ENCODE measurements at places on chromosomes 13 and 19.

GRCh38 chr19:35011737-35012682 lies 11.9 kb downstream of the GRAMD1A start:
- no peak for DNase-seq

GRCh38 chr13:41458187-41458760 lies 924 bp downstream of the RGCC start:
- DNase-seq, result no peak

GRCh38 chr19:39139971-39140453 lies 14.4 kb downstream of the PAK4 start:
- no peak for DNase-seq

GRCh38 chr13:38376546-38376945 lies 26.9 kb downstream of the UFM1 start:
- DNase-seq, result no peak

GRCh38 chr13:95676762-95677563 lies at the start of gene DNAJC3:
Gene DNAJC3 (plus strand): TSS chr13:95677139. CDS start chr13:95677256, 117 bp downstream.
- DNase-seq, result peak; percentile 77

- no peak for DNase-seq
These were observed 209.5 kb downstream of the ABCC4 start for GRCh38 chr13:95091755-95092154.

- no peak for DNase-seq
These were observed 71.0 kb downstream of the DCT start for GRCh38 chr13:94408314-94409036.

GRCh38 chr13:24631922-24632321 lies 48.3 kb upstream of the ATP12A start:
- DNase-seq, result no peak

DNA sequence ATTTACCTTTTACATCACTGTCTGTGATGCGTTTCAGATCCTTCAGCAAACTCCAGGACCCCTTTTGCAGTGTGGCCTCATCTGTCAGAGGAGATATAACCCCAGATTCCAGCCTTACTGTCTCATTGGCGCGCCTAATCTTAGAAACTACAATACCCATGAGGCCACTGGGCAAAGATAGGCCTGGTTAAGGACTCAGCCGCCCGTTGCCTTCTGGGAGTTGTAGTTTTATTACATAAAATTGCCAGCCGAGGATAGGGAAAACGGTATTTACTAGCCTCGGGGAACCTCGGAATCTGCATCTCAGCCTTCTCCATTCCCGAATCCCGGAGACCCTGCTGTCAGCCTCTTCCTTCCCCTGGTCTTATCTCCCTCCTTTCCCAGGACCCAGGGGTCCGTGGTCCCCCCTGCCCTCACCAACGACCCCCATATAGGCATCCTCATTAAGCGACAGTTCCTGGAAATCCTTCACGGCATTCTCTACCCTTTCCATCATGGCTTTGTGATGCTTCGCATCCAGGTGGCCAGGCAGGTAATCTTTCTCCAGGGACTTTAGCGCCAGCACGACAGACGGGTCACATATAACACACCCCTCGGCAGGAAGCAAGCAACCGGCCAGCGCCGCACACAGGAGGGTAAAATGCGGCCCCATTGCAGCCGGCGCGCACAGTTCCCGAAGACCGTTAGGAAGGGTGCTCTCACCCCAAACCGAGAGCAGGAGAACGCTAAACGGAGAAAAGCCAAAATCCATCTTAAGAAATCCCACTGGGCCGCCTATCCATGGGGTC lies 1.3 kb downstream of the IZUMO1 start:
- peak; percentile 18 for DNase-seq

- no peak for DNase-seq
These were observed 1.3 kb upstream of the KLK8 start for GRCh38 chr19:51002542-51003311.

- no peak for DNase-seq
These were observed 19.7 kb upstream of the SYCN start for GRCh38 chr19:39223703-39224279.

- DNase-seq, result no peak
These were observed 100.3 kb downstream of the ARHGEF7 start for GRCh38 chr13:111215081-111216047.

- no peak for DNase-seq
These were observed 14.8 kb downstream of the ACSBG2 start for GRCh38 chr19:6150289-6150688.

DNA sequence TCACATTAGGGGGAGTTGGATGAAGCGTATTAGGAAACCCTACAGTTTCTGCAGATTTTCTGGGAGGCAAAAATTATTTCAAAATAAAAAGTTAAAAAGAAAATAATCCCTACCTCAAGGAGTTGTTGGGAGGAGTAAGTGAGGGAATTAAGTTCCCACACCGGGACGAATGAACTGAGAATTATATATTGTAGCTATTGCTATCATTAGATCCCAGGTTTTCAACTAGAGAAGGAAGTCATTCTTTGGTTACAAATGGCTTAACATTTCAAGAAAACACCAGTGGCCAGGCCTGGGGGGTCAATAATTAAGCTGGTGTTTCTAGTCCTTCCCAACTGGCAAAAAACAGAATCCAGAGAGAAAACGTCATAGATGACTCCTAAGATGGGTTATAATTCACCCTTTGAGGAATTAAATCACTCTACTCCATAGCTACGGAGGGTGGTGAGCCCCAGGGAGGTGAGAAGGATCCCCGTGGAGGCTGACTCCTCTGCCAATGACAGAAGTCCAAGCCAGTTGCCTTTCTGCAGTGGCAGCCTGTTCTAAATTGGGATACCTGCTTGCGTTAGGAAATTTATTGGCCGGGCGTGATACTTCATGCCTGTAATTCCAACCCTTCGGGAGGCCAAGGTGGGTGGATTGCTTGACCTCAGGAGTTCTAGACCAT lies 1.2 kb upstream of the MYDGF start:
- DNase-seq, result no peak

DNA sequence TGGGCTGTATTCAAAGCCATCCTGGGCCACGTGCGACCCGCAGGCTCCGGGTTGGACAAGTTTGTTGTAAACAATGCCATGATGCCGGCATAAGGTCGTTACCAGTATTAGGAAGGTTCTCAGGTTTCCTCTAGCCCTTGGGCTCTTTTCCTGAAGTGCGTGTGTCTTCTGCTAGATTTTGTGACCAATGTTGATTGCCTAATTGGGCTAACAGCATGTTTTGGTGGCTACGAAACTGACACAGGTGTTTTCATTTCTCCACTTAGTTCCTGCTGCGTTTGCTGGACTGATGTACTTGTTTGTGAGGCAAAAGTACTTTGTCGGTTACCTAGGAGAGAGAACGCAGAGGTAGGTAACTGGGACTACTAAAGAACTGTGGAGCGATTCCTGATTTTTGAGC lies 20.3 kb downstream of the ALOX5AP start:
- no peak for DNase-seq

DNA sequence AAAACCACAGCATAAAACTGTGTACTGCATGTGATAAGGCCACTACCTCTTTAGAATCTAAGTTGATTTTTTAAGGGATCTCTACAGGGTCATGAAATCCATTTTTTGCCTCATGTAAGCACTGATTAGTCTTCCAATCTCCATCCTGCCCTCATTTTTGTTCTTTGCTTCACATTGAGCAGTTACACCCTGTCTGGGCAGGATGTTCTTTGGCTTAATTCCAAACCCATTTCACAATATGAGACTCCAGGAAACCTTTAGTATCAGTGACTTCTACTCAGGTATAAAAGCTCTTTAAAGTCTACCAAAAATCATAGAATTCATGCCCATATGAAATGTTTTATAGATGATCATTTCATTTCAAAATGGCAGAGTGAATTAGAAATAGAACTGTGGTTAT lies 592.6 kb downstream of the TBC1D4 start:
- no peak for DNase-seq

GRCh38 chr13:102825400-102825799 lies 20.4 kb upstream of the ERCC5 start:
- no peak for DNase-seq

DNA sequence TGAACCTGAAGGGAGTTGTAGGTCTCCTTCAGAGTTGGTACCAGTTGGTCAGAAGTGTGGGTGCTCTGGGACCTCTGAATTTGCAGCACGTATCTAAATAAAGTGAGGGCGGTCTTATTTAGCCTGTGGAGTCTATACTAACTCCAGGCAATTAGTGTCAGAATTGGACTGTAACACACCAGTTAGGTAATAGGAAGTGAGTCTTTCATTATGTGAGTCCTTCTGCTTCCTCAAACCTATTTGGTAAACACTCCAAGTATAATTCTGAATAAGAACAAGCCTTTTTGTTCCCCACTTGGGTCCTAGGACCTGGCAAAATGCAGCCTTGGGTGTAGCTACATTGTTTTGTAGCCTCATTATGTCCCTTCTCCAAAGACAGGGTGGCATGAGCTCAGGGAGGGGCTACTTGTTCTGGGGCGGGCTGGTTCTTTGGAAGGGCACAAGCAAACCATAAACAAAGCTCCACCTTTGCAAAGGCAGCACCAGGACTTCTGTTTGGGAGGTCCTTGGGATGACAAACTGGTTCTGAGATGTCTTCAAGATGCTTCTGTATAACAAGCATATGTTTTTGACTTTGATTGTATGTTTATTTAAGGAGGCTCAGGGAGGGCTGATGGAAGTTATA lies 418.0 kb downstream of the ZNF536 start:
- DNase-seq, result no peak

GRCh38 chr19:17931532-17932191 lies 1.2 kb upstream of the CCDC124 start:
- DNase-seq, result no peak
